ENCODE measurements at places on chromosomes 7 and 10.
A peak's percentile ranks its signal among the peaks of the same experiment; 100 is the strongest.

DNA sequence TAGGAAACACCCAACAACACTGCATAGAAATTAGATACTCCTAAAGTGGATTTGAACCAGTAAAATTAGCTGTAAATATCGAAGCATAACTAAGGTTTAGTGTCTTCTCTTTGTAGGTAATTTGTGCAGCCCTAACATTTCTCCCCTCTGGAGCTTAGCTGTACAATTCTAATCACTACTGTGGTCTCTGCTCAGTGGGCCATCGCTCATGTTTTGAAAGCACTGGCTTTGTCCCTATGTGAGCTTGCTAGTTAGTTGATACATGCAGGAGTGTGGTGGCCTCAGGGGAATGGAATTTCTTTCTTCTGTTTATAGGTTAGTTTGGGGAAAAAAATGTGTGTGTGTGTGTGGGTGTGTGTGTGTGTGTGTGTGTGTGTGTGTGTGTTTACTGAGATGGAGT is 373.1 kb downstream of the DPP6 start:
- DNase-seq = no peak

DNA sequence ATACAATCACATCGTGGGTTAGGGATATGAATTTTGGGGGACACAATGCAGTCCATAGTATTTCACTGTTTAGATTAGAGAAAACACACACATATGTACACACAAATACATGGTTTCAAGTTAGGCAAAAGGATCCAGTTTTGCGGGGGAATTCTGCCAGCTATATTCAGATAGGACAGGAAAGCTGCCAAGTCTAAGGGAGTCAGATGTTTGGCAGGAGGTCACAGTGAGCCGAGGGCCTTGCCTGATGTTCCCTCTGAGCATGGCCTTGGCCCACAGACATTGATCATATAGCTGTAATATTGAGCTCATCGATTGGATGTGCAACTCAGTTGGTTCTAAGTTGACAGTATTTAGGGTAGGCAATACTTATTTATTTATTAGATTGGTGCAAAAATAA is 122.8 kb downstream of the ADRA2A start:
- DNase-seq = no peak

- DNase-seq = peak; percentile 36
Measured at GRCh38 chr10:49645871-49646870, 32.3 kb downstream of the CHAT start.

DNA sequence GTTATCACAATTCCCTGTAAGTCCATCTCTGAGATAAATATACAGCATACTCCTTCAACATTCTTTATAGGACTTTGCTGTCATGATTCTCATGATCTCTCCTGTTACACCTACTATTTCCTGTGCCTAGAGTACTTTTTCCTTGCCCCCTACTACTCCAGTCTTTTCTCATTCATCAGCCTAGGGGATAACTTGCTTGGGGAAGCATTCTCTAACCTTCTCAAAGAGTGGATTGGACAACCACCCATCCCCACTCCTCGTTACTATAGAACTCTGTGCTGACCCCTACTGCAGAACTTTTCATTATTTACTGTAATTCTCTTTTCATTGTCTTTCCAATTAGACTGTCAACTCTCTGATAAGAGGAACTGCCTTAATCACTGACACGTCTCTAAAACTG is 57.4 kb upstream of the TFEC start:
- no peak for DNase-seq

DNA sequence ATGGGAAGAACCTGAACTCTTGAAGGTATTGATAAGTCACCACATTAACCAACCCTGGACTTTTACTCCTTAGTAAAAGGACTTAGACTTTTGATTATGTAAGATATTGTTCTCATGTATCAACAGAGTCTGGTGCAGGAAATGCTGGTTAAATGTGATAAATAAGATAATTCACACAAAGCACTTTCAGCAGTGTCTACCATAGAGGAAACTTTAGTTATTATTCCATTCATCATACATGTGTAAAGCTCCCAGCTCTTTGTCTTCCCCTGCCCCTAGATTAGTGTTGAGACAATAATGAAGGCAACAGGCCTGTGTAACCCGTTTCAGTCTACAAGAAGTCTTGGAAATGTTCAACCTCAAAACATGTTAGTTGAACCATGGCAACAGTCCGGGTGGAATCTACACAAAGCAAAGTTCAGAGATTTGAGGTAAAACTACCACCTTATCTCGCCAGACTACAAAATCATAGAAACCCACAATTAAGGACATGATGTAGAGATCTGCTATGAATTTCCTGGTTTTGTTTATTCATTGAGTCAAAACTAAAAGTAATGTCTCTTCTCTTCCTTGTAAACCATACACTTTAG is 109.9 kb upstream of the ADO start:
- no peak for DNase-seq

Data from ureter (tissue), 1 donor.